SW480 (cell line): ENCODE measurements at places on chromosomes 4 and X.

- no peak for DNase-seq
Measured at GRCh38 chr4:77703666-77704065, 98.0 kb downstream of the CXCL13 start.

- DNase-seq: no peak
Measured at GRCh38 chr4:74982546-74983252, 49.8 kb downstream of the PARM1 start.

DNA sequence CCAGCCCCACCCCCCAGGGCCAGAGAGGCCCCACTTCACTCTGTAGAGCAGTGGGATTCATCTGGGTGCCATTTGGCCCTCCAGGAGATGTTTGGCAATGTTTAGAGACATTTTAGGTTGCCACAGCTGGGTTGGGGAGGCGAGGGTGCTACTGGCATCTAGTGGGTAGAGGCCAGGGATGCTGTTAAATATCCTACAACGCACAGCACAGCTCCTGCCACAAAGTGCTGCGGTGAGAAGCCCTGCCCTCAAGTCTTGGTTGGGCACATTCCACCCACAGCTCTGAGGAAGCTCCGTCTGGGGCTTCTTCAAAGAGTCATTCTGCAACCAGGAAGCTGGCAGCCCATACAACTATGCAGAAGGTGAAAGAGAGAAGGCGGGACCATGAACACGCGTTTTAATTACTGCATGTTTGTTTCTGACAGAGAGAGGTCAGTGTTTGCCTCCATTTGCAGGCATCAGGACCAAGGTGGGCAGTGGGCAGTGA is 48.1 kb upstream of the FAM9C start:
- peak; percentile 4 for DNase-seq

- DNase-seq: no peak
Measured at GRCh38 chr4:3371033-3372001, 70.5 kb upstream of the HGFAC start.

- no peak for DNase-seq
Measured at GRCh38 chr4:116953947-116954346, 131.4 kb downstream of the TRAM1L1 start.
